Effector memory CD4-positive, alpha-beta T cell (primary cell): ENCODE measurements at places on chromosomes 3 and 15.

DNA sequence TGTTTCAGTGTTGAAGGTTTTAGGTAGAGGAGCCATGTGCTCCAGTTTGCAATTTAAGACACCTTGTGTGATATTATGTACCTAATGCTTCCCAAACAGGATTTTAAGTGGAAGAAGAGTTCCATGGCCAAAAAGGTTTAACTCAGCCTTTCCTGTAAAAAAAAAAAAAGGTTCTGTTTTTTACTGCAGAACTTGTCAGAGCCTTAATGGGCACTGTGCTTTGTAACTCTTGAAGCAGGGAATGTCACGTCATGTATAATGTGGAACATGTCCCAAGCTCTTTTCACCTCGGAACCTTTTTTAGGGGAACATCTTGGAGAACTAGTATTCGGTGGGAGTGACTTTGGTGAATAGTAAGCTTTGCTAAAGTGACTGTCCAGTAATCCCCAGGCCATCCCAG, 31.6 kb downstream of the PSMD6 start:
- H3K4me3 ChIP-seq, result no peak overlapping the region
- H3K27me3 ChIP-seq, result no peaks in the 10 kb centered on the region
- H3K27ac ChIP-seq, result no peak overlapping the region
- no peaks in the 10 kb centered on the region for H3K4me1 ChIP-seq

- no peaks in the 10 kb centered on the region for H3K4me1 ChIP-seq
- no peak for DNase-seq
- no peak overlapping the region for H3K4me3 ChIP-seq
- no peaks in the 10 kb centered on the region for H3K27me3 ChIP-seq
- no peak overlapping the region for H3K27ac ChIP-seq
- H3K36me3 ChIP-seq, result no peaks in the 10 kb centered on the region
Measured at GRCh38 chr3:48408823-48409281, 21.0 kb downstream of the PLXNB1 start.

DNA sequence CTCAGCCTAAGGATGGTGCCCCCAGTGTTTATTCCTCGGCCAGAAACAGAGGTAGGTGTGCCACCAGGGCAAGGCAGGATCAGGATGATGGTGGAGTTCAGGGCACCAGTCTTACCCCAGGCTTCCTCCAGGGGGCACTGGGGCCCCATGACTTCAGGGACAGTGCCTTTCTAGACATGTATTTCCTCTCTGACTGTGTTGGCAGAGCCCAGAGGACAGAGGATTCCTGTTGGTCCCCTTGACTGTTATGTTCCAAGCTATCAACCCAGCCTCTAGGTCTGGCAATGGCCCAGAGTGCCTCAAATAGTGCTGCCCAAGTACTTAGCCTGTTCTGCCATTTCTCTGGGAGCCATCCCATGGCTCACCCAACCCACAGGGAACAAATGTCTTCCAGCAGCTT, 2.8 kb downstream of the HEMK1 start:
- peak overlapping the region; percentile 6 for H3K4me3 ChIP-seq
- DNase-seq, result peak; percentile 65
- H3K36me3 ChIP-seq, result no peaks in the 10 kb centered on the region
- H3K27me3 ChIP-seq, result no peaks in the 10 kb centered on the region
- H3K27ac ChIP-seq, result peak overlapping the region; percentile 63

GRCh38 chr3:14297784-14298236, 104.6 kb upstream of the SLC6A6 start:
- no peak overlapping the region for H3K4me3 ChIP-seq
- H3K27me3 ChIP-seq, result no peaks in the 10 kb centered on the region
- DNase-seq, result no peak
- H3K36me3 ChIP-seq, result no peaks in the 10 kb centered on the region

- H3K4me1 ChIP-seq, result peaks cover 16% of the 10 kb centered on the region
- peak; percentile 41 for DNase-seq
- H3K27me3 ChIP-seq, result no peaks in the 10 kb centered on the region
- H3K4me3 ChIP-seq, result no peak overlapping the region
Measured at GRCh38 chr15:40310001-40310959, 2.5 kb upstream of the PLCB2 start.

- no peaks in the 10 kb centered on the region for H3K4me1 ChIP-seq
- H3K36me3 ChIP-seq, result no peaks in the 10 kb centered on the region
- no peak overlapping the region for H3K27ac ChIP-seq
- no peak for DNase-seq
- no peaks in the 10 kb centered on the region for H3K27me3 ChIP-seq
- H3K4me3 ChIP-seq, result no peak overlapping the region
Measured at GRCh38 chr3:169591983-169592644, 71.4 kb downstream of the MECOM start.

DNA sequence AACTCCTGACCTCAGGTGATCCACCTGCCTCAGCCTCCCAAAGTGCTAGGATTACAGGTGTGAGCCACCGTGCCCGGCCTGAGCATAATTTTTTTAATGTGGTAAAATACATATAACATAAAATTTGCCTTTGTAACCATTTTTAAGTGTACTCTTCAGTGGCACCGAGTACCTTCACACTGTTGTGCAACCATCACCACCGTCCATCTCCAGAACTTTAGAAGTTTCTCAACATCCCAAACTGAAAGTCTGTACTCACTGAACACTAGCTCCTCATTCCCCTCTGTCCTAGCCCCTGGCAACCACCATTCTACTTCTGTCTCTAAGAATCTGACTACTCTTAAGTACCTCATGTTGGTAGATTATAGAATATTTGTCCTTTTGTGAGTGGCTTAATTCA, 35.2 kb downstream of the LRIG1 start:
- no peak overlapping the region for H3K4me3 ChIP-seq
- H3K4me1 ChIP-seq, result no peaks in the 10 kb centered on the region
- no peaks in the 10 kb centered on the region for H3K27me3 ChIP-seq
- H3K27ac ChIP-seq, result no peak overlapping the region

DNA sequence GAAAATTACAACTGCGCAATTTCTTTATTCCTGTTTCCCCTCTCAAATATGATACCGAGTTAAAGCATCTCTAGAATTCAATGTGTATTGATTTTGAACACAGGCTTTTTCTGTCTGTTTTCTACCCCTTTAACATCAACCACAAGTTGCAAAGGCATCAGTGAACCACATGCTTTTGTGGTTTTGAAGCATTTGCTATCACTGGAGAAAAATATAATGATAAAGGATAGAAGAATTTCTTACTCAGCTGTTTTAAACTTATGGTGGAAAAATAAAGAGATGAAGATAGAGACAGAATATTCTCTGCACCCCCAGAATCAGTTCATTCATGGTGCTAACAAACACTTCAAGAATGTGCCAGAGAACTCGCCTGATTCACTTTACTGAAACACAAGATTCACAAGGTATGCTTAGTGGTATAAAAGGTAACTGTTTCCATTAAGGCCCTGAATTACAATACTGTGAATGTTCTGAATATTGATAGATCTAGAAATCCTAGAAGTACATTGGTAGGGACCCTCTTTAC, 9.5 kb upstream of the DPPA4 start:
- no peaks in the 10 kb centered on the region for H3K4me1 ChIP-seq
- no peaks in the 10 kb centered on the region for H3K27me3 ChIP-seq
- H3K27ac ChIP-seq, result no peak overlapping the region
- H3K4me3 ChIP-seq, result no peak overlapping the region
- no peak for DNase-seq
- no peaks in the 10 kb centered on the region for H3K36me3 ChIP-seq

DNA sequence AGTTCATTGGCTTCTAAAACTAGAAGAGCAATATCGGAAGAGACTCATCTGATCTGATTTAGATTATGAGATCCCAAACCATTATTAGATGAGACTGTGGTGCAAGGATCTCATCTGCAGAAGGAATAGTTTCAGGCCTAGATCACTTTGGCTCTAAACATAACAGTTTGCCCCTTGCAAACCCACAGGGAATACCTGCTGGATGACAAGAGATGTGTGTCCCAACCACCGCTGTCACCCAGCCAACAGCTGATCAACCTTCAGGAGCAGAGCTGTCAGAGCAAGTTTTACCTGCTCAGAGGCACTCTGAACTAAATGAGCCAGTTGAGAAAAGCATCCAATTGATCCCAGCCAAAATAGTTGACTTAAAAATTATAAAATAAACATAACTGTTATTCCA, 64.0 kb upstream of the ST3GAL6 start:
- no peaks in the 10 kb centered on the region for H3K36me3 ChIP-seq
- no peaks in the 10 kb centered on the region for H3K4me1 ChIP-seq
- no peak overlapping the region for H3K4me3 ChIP-seq

- no peaks in the 10 kb centered on the region for H3K27me3 ChIP-seq
- H3K4me3 ChIP-seq, result no peak overlapping the region
- no peak overlapping the region for H3K27ac ChIP-seq
- DNase-seq, result no peak
Measured at GRCh38 chr3:113275258-113275556, 63.9 kb downstream of the BOC start.

DNA sequence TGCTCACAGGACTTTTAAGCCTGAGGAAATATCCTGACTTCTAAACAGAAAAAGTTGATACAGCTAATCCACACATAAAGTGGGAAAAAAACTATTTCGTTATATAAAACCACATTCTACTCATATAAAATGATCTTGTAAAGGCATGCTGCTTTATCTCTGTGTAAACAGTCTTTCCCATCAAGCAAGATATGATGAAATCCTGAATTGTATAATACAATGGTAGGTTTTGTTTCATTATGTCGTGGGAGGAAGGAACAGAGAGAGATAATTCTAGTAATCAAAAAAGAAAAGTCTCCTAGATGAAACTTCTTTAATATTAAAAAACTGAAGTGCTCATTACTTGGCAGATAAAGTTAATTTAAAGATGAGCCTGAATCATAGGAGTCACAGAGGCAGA, 92.6 kb upstream of the SNTN start:
- no peaks in the 10 kb centered on the region for H3K4me1 ChIP-seq
- no peaks in the 10 kb centered on the region for H3K36me3 ChIP-seq
- H3K27me3 ChIP-seq, result no peaks in the 10 kb centered on the region
- no peak overlapping the region for H3K27ac ChIP-seq
- H3K4me3 ChIP-seq, result no peak overlapping the region

GRCh38 chr15:57033715-57034439, 115.4 kb downstream of the TCF12 start:
- no peaks in the 10 kb centered on the region for H3K4me1 ChIP-seq
- no peak overlapping the region for H3K27ac ChIP-seq
- no peak for DNase-seq
- H3K27me3 ChIP-seq, result no peaks in the 10 kb centered on the region
- H3K4me3 ChIP-seq, result no peak overlapping the region
- no peaks in the 10 kb centered on the region for H3K36me3 ChIP-seq

GRCh38 chr3:98775459-98776139, 12.5 kb downstream of the ST3GAL6 start:
- no peak overlapping the region for H3K27ac ChIP-seq
- H3K4me3 ChIP-seq, result no peak overlapping the region
- H3K36me3 ChIP-seq, result no peaks in the 10 kb centered on the region
- no peaks in the 10 kb centered on the region for H3K27me3 ChIP-seq
- H3K4me1 ChIP-seq, result no peaks in the 10 kb centered on the region

GRCh38 chr15:89666184-89666857, 11.1 kb upstream of the KIF7 start:
- H3K36me3 ChIP-seq, result no peaks in the 10 kb centered on the region
- H3K4me3 ChIP-seq, result no peak overlapping the region
- no peak overlapping the region for H3K27ac ChIP-seq
- H3K27me3 ChIP-seq, result no peaks in the 10 kb centered on the region

- no peaks in the 10 kb centered on the region for H3K36me3 ChIP-seq
- DNase-seq, result no peak
- H3K4me3 ChIP-seq, result peak overlapping the region; percentile 89
- H3K27me3 ChIP-seq, result no peaks in the 10 kb centered on the region
- peaks cover 18% of the 10 kb centered on the region for H3K4me1 ChIP-seq
Measured at GRCh38 chr15:90000186-90001001, 730 bp upstream of the ZNF710 start.

DNA sequence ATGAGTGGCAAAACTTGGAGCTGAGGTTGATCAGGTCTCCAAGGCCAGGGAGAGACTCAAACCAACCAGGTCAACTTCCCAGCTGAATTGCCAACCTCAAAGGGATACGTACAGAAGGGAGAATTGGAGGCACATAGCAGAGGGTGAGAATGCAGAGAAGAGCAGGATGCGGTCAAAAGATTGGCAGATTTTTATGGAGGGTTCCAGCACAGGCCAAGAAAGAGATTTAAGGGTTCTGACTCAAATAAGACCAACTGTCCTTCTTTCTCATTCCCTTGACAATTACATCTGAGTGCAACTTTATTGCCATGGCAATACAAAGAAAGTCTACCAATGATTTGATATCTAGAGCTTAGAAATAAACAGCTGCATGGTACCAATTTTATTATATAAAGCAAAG, 33.2 kb downstream of the SCG5 start:
- no peak overlapping the region for H3K4me3 ChIP-seq
- no peaks in the 10 kb centered on the region for H3K4me1 ChIP-seq
- H3K36me3 ChIP-seq, result no peaks in the 10 kb centered on the region
- no peak overlapping the region for H3K27ac ChIP-seq
- DNase-seq, result no peak

DNA sequence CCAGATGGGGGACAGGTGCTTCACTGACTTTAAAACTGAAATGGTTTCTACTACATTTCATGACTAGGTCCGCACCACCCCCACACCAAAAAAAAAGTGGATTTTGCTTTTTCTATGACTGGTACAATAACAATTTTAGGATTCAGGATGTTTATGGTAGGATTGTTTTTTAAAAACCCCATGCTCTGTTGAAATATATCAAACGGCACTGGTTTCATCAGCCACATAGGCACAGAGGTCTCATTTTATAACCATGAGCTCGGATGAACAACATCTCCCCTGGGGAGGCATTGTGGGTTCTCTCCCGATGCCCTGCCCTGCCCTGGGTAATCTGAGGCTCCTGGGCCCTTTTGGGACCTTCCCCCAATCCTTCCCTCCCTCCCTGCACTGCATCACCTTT, 202.7 kb upstream of the KBTBD8 start:
- no peak overlapping the region for H3K27ac ChIP-seq
- DNase-seq, result no peak
- H3K27me3 ChIP-seq, result no peaks in the 10 kb centered on the region
- no peak overlapping the region for H3K4me3 ChIP-seq
- H3K36me3 ChIP-seq, result no peaks in the 10 kb centered on the region
- no peaks in the 10 kb centered on the region for H3K4me1 ChIP-seq

- H3K4me3 ChIP-seq, result no peak overlapping the region
- H3K27ac ChIP-seq, result no peak overlapping the region
- H3K4me1 ChIP-seq, result no peaks in the 10 kb centered on the region
- no peaks in the 10 kb centered on the region for H3K27me3 ChIP-seq
- no peak for DNase-seq
Measured at GRCh38 chr3:169400874-169401273, 262.6 kb downstream of the MECOM start.

- H3K27ac ChIP-seq, result no peak overlapping the region
- H3K4me3 ChIP-seq, result no peak overlapping the region
- no peak for DNase-seq
- no peaks in the 10 kb centered on the region for H3K4me1 ChIP-seq
Measured at GRCh38 chr3:95615592-95616310, 1198.6 kb upstream of the EPHA6 start.
